EH (cell line): ENCODE measurements at places on chromosomes 6 and 20.
A peak's percentile ranks its signal among the peaks of the same experiment; 100 is the strongest.

DNA sequence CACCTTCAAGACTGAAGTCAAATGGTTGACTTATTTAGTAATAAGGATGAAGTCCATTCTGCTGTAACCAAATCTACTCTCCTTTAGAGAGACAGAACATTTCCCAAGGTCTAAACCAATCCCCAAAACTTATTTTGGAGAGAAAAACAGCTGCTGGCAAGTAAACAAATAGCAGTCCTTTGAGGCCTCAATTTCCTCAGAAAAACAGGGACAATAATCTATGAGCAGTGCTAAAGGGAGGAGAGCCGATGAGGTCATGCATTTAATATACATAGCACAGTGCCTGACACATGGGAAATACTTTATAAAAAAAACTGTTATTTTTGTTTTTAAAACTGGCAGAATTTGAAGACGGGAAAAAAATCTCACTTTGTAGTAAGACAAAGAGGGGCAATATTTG lies 526.0 kb downstream of the EPM2A start:
- DNase-seq, result peak; percentile 23

GRCh38 chr6:111623046-111623718 lies 17.5 kb upstream of the TRAF3IP2 start:
- no peak for DNase-seq

- DNase-seq, result no peak
Observed at GRCh38 chr6:11386726-11387125, 150.8 kb upstream of the TMEM170B start.

DNA sequence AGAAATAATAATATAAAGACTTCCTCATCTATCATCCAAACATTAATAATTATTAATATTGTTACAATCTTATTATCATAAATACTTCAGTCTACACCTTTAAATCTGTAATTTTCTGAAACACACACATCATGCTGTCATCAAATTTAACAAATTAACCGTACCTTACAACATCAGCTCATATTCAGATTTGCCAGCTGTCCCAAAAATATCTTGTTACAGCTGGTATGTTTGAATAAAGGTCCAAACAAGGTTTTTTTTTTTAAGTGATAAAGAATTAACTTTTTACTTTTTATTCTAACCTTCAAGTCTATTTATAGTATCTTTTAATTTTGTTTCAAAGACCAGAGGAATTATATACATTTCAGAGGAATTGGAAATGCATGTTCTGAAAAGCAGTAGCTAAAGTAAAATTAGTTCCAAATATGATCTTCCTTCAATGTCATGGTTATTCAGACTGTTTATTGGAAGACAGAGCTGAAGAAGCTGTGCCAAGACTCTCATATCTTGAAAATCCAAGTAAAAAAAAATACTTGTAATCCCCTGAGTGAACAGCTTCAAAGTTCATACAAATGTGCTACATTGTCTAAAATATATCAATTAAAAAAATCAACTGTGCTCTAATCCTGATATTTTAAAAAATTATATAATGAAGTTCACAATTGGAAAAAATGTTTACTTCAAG lies 161.7 kb upstream of the BMP5 start:
- DNase-seq, result no peak

DNA sequence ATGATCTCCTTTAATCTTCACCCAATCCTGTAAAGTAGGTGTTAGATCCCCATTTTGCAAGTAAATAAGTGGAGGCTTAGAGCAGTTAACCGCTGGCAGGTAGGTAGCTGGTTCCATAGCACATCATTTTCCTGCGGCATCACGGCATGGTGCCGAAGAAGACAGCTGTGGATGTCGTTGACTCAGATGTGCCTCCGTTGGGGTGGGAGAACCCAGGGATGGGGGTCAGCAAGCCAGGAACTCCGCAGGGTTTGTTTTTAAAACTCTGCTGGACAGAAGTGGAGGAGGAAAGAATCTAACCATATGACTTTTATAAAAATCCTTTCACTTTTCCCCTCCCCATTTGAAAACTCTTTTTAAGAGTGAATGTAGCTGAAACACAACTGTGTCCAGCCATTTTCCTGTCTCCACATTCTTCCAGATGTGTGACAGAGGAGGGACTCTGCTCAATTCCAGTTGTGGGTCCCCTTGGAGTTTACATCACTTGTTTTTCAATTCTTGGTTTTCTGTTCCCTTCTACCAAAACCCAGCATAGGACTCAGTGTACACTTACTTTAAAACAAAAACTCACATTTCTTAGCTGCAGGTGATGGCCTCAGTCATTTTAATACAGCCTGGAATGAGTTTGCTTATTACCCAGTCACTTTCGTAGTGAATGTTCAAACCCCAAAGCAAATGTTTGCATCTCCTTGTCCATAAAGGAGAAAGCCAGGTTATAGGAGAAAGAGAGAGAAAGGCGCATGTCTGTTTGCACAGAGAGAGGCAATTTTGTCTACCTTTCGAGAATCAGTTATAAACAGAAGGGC lies 27.6 kb upstream of the PI16 start:
- no peak for DNase-seq

GRCh38 chr6:10589429-10589727 lies 68.2 kb downstream of the GCNT2 start:
- no peak for DNase-seq

GRCh38 chr6:31763619-31763940 lies 1.1 kb downstream of the SAPCD1 start:
- peak; percentile 86 for DNase-seq

DNA sequence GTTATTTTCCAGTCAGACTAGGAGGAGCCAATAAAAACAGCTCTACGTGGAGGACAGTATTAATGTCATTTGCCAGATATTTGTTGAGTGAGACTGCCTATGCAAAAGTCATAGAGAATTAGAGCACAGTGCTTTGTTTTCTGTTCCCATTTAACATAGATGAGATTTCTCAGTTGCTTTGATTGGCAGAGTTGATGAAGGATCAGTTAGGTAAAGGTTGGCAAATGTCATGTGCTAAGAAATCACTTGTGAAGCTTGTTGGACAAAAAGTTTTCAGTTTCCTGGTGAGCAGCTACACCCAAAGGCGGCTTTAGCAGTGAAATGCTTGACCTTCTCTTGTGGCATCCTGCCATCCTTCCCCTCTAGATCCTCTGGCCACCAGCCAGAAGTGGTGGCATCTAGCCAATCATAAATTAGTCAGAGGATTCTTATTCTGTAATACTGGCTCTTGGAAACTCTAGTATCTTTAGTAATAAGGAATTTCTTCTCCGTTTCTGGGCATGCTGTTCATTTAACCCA lies 37.0 kb downstream of the BCKDHB start:
- DNase-seq, result peak; percentile 94

- DNase-seq, result no peak
Observed at GRCh38 chr6:30100585-30101443, 12.1 kb downstream of the TRIM31 start.

GRCh38 chr6:21808551-21809242 lies 215.1 kb downstream of the SOX4 start:
- DNase-seq, result no peak

- no peak for DNase-seq
Observed at GRCh38 chr6:114253431-114253830, 89.4 kb downstream of the HS3ST5 start.

DNA sequence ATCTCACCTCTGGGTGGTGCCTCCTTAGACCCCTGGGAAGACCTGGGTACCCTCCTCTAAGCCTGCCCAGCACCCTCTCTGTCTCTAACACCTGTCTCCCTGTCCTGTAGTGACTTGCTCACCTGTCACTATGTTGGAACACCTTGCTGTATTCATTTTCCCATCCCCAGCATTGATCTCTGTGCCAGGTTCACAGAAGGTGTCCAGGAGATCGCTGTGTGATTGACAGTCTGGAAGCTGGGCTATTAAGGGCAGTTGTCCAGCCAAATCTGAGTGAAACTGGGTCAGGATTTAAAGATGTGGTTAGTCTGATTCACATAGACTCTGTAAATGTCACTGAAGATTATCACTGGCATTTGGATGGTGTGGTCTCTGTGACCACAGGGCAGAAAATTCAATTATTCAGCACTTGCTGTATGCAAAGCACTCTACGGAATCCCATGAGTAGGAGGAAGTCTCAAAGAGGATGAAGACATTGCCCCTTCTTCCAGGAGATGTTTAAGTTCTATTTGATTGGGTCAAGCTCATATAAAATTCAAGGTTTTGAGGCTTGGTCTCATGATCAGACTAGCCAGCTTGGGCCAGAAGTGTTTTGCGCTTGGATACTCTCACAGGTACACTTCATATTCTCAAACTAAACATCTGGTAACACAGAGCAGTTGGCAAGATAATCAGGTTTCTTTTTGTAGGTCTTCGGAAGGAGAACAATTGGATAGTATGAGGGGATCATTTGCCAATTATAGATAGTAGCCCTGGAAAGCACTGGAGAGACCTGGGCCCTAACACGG lies 57.8 kb upstream of the TAGAP start:
- DNase-seq, result no peak

DNA sequence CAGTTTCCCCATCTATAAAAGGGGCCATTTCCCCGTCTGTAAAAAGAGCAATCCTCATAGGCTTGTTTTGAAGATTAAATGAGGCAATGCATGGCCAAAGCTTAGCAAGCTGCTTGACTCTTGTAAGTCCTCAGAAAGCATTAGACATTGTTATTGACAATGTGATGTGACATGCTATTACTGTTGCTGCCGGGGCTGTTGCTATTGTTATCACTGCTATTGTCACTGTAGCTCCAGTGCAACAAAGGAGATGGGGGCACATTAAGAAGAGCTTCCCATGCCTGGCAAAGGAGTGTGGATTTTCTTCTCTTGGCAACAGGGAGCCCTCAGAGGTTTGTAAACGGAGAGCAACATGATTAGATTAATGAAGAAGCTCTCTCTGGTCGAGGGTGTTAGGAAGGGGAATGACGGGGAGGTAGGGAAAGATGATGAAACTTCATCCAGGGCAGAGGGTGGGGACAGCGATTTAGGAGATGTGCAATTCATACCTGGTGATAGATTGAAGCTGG lies 33.1 kb upstream of the FAM83D start:
- no peak for DNase-seq

- peak; percentile 49 for DNase-seq
Observed at GRCh38 chr6:110255211-110255750, 75.1 kb downstream of the CDC40 start.

GRCh38 chr6:144662812-144663365 lies 377.8 kb downstream of the UTRN start:
- DNase-seq, result peak; percentile 20

GRCh38 chr20:5095931-5096330 lies 23.8 kb downstream of the PCNA start:
- DNase-seq, result no peak

GRCh38 chr20:56590888-56591287 lies 38.2 kb upstream of the TFAP2C start:
- DNase-seq, result no peak

DNA sequence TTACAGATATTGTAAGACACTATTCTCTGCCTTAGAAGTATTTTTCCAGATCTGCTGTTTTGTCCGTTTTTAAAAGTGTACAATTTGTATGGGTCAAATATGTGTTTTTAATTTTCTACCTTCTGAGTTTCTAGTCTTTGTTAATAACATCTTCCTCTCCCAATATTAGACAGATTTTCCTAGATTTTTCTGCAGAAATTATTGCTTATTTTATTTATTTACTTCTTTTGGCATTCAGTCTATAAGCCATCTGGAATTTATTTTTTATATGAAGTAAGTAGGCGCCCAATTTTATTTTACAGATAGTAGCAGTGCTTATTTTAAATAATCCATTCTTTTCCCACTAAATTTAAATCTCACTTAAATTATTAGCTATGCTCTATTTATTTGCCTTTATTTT lies 103.1 kb upstream of the PLEKHG1 start:
- DNase-seq, result no peak

DNA sequence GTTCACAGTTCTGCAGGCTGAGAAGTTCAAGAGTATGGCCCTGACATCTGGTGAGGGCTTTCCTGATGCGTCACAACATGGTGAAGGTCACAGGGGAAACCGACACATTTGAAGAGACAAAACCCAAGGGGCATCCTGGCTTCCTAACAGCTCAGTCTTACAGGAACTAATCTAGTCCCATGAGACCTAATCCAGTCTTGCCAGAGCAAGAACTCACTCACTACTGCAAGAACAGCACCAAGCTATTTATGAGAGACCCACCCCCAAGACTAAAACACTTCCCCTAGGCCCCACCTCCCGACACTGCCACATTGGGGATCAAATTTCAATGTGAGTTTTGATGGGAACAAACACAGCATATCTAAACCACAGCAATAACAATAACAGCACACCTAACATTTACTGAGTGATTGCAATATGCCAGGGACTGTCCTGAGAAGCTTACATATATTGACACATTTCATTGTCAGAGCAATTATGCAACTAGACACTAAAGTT lies 46.6 kb downstream of the TPBG start:
- DNase-seq, result peak; percentile 16

DNA sequence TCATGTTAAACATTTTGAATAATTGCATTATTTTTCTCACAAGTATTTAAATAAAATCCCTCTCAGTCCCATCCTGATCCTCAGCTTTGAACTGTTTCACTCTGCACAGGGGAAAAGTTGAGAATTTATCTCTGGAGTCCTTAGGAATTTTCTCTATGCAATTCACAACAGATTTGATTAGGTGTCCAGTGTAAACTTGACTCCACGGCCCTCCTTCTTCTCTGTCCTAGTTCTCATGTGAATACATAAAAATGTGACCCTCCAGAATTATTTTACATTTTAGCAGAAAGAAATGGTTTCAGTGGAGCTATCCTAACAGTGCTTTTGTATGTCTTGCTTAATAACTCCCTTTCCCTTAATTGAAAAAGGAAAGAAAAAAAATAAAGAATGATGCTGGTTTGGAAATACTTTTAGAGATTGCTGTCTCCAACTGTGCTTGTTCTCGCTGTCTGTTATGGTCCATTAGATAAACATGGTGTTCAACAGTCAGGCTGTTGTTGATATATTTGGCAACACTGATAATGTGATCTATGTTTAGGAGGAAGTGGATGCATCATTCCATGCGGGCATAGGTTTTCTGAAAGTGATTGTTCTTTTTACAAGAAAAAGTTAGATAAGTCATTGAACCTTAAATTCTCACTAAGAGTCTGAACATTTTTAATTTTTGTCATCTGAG lies 599.4 kb upstream of the CITED2 start:
- DNase-seq, result peak; percentile 91

GRCh38 chr6:32973144-32974015 lies 5.0 kb downstream of the BRD2 start:
- DNase-seq, result peak; percentile 58

DNA sequence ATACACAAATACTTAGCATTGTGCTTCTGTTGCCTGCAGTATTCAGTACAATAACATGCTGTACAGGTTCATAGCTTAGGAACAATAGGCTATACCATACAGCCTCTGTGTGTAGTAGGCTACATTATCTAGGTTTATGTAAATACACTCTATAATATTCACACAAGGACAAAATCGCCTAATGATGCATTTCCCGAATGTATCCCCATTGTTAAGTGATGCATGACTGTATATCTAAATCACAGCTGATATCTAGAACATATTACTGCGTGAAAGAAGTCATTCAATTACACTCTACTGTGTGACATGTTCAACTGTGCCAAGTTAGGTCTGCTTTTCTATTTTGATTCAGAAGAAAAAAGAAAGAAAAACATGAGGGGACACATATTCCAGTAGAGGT lies 633.5 kb downstream of the RFPL4B start:
- DNase-seq, result no peak
